ENCODE measurements at places on chromosomes 13 and 19. TPM values are rescaled to one million over a fixed set of nuclear protein-coding genes. Genes with fewer than 3 reads are reported as not detected.
A peak's percentile ranks its signal among the peaks of the same experiment; 100 is the strongest.

The ADPRHL1 gene
- 2.9 TPM for total RNA-seq

The ZNF850 gene
- 3.6 TPM for total RNA-seq

The ADGRE3 gene
- not detected for total RNA-seq

The ZNF329 gene
- total RNA-seq: 10.3 TPM

DNA sequence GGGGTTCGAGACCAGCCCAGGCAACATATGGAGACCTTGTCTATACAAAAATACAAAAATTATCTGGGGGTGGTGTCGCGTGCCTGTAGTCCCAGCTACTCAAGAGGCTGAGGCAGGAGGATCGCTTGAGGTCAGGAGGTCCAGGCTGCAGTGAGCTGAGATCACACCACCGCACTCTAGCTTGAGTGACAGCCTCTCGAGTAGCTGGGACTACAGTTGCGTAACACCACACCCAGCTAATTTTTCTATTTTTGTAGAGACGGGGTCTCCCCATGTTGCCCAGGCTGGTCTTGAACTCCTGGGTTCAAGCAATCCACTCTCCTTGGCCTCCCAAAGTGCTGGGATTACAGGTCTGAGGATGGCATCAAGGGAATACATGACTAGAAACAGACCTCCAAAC is 30.8 kb upstream of the MUC16 start:
- no peak overlapping the region for H3K27ac ChIP-seq
- no peak for DNase-seq
- no peaks in the 10 kb centered on the region for H3K27me3 ChIP-seq
- no peaks in the 10 kb centered on the region for H3K4me1 ChIP-seq
- no peak overlapping the region for H3K4me3 ChIP-seq

GRCh38 chr19:30391052-30391451 is 18.9 kb downstream of the ZNF536 start:
- no peaks in the 10 kb centered on the region for H3K27me3 ChIP-seq
- H3K36me3 ChIP-seq: no peaks in the 10 kb centered on the region
- peak; percentile 54 for DNase-seq
- no peak overlapping the region for H3K27ac ChIP-seq
- H3K4me3 ChIP-seq: no peak overlapping the region

- peaks cover 2% of the 10 kb centered on the region for H3K27me3 ChIP-seq
- peaks cover 13% of the 10 kb centered on the region for H3K4me1 ChIP-seq
- peaks cover 8% of the 10 kb centered on the region for H3K36me3 ChIP-seq
- peak; percentile 95 for DNase-seq
- H3K4me3 ChIP-seq: peak within 1 kb of the TSS; percentile 86
- peak within 1 kb of the TSS; percentile 87 for H3K27ac ChIP-seq
Measured at GRCh38 chr19:49157445-49158224, at the start of gene TRPM4. TRPM4 (plus strand) TSS chr19:49157792; CDS start chr19:49157867, 75 bp downstream.

GRCh38 chr13:44768239-44768638 is 192.1 kb upstream of the TSC22D1 start:
- no peaks in the 10 kb centered on the region for H3K36me3 ChIP-seq
- H3K27me3 ChIP-seq: no peaks in the 10 kb centered on the region
- no peak for DNase-seq
- no peak overlapping the region for H3K4me3 ChIP-seq
- peaks cover 8% of the 10 kb centered on the region for H3K4me1 ChIP-seq

GRCh38 chr19:35162471-35163326 is 8.2 kb downstream of the FXYD5 start:
- H3K4me1 ChIP-seq: peaks cover 17% of the 10 kb centered on the region
- peaks cover 42% of the 10 kb centered on the region for H3K36me3 ChIP-seq
- no peak overlapping the region for H3K4me3 ChIP-seq

DNA sequence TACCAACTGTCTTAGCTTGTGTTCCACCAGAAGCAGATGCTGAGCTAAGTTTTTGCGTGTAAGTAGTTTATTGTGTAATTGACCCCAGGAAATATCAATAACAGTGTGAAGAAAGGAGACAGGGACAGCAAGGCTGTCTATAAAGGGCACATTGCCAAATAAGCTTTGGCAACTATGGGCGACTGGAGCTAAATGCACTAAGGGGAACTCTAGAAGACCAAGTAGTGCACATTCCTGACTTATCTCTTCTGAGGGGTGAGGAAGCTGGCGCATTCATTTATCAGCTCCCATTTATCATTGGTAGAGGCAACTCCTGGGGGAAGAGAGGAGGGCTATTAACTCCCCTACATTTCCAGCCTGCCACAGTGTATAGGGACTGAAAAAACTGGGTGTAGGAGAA is 135.0 kb downstream of the DLEU7 start:
- H3K4me1 ChIP-seq: peaks cover 5% of the 10 kb centered on the region
- peaks cover 7% of the 10 kb centered on the region for H3K27me3 ChIP-seq
- H3K4me3 ChIP-seq: no peak overlapping the region
- DNase-seq: no peak
- no peaks in the 10 kb centered on the region for H3K36me3 ChIP-seq

- peaks cover 33% of the 10 kb centered on the region for H3K4me1 ChIP-seq
- H3K4me3 ChIP-seq: no peak overlapping the region
- no peak overlapping the region for H3K27ac ChIP-seq
Measured at GRCh38 chr13:25978961-25979360, 72.9 kb downstream of the SHISA2 start.

DNA sequence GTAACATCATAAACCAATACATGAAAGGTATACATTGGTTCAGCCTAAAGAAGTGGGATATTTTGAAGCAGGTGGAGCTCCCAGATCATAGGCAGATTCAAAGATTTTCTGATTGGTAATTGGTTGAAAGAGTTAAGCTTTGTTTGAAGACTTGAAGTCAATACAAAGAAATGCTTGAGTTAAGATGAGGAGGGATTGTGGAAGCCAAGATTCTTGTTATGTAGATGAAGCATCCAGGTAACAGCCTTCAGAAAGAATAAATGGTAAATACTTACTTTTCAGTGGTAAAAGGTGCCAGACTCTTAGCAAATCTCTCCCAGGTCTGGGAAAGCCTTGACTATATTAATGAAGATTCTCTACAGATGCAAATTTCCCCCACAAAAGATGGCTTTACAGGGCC is 49.3 kb upstream of the FAM216B start:
- no peaks in the 10 kb centered on the region for H3K36me3 ChIP-seq
- peaks cover 15% of the 10 kb centered on the region for H3K4me1 ChIP-seq
- no peak for DNase-seq
- H3K27me3 ChIP-seq: no peaks in the 10 kb centered on the region

DNA sequence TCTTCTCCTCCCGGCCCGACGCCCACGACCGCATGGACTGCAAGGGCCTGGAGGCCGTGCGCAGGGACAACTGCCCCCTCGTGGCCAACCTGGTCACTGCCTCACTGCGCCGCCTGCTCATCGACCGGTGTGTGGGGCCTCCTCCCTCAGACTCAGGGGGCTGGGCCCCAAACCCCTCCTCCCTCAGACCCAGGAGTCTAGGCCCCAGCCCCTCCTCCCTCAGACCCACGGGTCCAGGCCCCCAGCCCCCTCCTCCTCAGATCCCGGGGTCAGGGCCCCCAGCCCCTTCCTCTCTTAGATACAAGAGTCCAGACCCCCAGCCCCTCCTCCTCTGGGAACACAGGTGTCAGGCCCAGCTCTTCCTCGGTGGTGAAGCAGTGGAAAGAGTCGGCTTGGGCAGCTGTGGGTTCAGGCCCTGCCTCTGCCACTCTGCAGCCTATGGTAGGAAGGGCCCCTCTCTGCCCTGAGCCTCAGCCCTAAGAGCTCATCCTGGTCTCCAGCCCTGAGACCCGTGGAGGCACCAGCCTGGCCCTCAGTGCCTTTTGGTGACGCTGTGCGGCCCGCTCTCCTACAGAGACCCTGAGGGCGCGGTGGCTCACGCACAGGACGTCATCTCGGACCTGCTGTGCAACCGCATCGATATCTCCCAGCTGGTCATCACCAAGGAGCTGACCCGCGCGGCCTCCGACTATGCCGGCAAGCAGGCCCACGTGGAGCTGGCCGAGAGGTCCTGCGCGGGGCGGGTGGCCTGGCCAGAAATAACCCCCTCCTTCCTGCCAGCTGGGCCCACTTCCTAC is 3.7 kb upstream of the SPIB start:
- H3K27ac ChIP-seq: no peak overlapping the region
- H3K4me1 ChIP-seq: peaks cover 3% of the 10 kb centered on the region
- peaks cover 2% of the 10 kb centered on the region for H3K36me3 ChIP-seq
- H3K27me3 ChIP-seq: peaks cover 8% of the 10 kb centered on the region

- H3K36me3 ChIP-seq: no peaks in the 10 kb centered on the region
- no peak overlapping the region for H3K4me3 ChIP-seq
- H3K4me1 ChIP-seq: peaks cover 4% of the 10 kb centered on the region
- no peak overlapping the region for H3K27ac ChIP-seq
- no peak for DNase-seq
- H3K27me3 ChIP-seq: peaks cover 2% of the 10 kb centered on the region
Measured at GRCh38 chr19:6476155-6476895, 5.3 kb downstream of the DENND1C start.

- H3K36me3 ChIP-seq: no peaks in the 10 kb centered on the region
- H3K27me3 ChIP-seq: no peaks in the 10 kb centered on the region
- DNase-seq: no peak
- no peak overlapping the region for H3K4me3 ChIP-seq
- peaks cover 3% of the 10 kb centered on the region for H3K4me1 ChIP-seq
- H3K27ac ChIP-seq: no peak overlapping the region
Measured at GRCh38 chr13:85557691-85558467, 241.3 kb downstream of the SLITRK6 start.

DNA sequence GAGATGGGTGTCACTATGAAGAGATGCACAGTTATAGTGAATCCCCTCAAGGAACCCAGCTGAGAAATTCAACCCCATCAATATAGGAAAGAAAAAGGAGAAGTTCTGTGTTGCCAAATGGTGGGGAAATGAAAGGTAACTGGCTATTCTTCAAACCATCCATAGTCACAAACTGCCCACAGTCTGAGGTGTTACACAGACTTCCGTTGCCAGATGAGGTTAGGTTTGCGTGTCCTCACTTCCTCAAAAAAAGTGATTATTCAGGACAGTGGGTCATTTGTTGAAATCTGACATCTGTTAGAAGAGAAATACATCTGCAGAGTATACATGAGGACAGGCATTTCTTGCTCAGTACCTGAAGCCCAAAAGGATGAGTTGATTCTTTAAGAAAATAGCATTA is 9.0 kb downstream of the SIGLEC5 start:
- DNase-seq: no peak
- H3K4me1 ChIP-seq: no peaks in the 10 kb centered on the region
- H3K27me3 ChIP-seq: no peaks in the 10 kb centered on the region

All from osteocyte (in vitro differentiated cells).